Heart right ventricle (tissue), 16 donors: ENCODE measurements at places on chromosomes 4 and X.

DNA sequence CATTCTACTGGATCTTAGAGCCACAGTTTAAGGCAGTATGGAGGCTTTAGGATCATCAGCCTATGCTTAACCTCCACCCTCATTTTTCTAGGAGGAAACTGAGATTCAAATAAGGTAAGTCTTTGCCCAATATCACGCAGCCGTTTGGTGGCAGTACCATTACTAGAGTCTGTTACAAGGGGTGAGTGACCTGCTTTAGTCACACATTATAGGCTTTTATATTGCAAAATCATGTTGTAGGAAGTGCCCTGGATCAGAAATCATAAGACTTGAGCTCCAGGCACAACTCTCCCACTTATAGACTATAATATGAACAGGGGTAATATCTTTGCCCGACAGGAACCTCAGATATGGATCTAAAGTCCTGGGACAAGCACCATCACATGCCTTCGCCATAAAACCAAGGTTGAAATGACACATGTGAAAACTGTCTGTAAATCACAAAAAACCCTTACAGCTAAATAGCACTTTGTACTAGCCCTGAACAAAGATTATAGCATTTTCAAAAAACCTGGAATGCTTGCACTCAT is 19.2 kb downstream of the HPSE start:
- DNase-seq = no peak

- no peak for DNase-seq
These were observed 407.3 kb downstream of the FAT4 start for GRCh38 chr4:125722009-125722408.

DNA sequence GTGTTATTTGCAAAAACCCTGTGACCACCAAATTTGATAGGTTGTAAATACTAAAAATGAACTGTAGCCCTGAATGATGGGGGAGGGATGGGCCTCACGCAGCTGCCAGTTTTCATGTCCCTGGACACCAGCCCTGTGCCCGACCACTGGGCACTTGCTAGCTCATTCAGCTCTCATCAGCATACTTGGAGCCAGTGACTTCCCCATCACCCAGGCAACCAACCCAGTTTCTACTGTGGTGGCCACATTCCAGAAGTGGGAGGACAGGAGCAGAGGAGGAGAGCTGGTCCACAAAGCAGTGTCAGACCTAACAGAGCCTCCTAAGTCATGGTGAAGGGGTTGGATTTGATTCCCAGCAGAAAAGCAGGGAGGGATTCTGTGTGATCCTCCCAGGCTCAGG is 128.2 kb downstream of the CPEB2 start:
- DNase-seq = no peak

DNA sequence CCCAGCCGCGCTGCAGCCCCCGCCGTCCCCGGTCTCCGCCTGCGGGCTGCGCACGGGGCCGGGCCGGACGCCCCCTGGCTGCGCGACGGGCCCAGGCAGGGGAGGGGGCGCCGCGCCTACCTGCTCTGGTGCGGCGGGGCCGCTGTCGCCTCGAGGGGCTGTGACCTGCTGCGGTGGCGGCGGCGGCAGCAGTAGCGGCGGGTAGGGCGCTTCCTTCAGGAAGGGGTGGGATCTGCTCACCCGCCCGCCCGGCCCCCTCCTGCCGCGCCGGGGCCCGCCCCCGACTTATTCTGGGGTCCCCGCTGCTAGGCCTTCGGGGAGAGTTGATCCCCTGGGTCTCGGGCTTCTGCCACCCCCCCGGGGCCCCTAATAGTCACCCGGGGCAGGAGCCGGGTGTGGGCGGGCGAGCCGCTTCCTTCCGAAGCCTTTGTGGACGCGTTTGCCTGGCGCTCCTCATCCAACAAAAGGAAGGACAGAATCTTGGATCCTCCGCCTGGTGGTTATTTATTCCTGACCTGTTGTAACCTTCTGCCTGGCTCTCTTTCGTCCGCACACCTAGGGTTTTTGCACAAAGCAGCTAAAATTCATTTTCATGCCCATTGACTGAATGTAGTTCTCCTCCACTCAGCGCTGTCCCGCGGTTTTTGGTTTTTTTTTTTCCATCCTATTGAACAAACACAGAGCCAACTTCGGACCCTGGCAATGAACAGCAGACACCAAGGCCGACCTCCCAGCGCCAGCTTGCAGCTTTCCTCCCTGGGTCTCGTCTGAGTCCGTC is at the start of gene TMEM150C:
TSS of gene TMEM150C (minus strand) at position 203 of the 778 bp plus-strand sequence. CDS start 57,331 bp downstream, outside the sequence.
- peak; percentile 62 for DNase-seq

- DNase-seq = no peak
These were observed 148.2 kb downstream of the COMMD8 start for GRCh38 chr4:47315346-47315745.

- DNase-seq = no peak
These were observed 16.4 kb downstream of the CCKAR start for GRCh38 chr4:26473893-26474292.

DNA sequence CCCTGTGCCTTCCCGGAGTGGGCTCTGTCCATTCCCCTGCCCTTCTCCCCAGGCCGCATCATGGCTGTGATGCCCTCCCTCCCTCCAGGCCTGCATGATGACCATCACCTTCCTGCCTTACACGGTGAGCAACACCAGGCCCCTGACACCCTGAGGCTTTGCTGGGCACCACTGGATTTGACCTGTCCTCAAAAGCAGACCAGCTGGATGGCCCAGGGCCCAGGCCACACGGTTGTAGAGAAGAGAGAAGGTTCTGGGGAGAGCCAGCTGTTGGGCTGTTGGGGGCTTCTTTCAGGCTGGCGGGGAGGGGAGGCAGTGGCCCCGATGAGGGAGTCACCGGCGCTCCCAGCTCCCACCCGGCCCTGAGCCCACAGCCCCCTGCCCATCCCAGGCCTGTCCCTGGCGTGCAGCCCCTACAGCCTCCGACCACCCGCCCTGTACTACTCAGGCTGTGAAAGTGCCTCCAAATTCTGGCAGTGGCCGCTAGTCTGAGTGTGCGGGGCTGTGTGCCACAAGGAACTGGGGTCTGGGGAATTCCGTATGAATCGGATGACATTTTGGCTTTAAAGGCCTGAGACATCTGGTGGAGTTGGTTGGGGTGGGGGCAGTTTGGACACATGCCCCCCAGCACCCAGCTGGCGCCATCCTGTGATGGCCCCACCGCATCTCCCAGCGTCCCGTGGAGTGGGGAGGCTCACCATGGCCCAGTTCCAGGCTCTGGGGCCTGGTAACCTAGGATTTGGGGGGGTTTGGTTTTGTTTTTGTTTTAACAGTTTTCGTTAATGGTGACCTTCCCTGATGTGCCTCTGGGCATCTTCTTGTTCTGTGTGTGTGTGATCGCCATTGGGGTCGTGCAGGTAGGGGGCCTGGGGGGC is 19.6 kb downstream of the TMEM175 start:
- DNase-seq = no peak

DNA sequence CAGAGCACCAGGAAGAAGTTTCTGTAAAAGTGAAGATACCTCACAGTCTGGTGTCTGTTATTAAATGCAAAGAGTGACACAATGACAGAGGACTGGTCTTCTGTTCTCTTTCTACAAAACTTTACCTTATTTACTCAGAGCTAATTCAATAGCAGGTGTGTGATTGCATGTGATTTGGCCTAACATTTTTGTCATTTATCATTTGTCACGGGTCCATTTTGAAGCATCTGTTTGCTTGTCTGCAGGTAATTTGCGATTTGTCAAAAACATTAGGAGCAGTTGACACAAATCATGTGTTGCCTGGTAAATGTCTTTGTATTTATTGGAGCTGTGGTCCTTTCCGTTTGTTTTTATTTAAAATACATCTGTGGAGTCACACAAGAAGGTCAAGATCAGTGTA is 1232.4 kb downstream of the STIM2 start:
- no peak for DNase-seq

GRCh38 chr4:146442801-146443200 is 78.9 kb downstream of the SLC10A7 start:
- no peak for DNase-seq

GRCh38 chrX:109187473-109188168 is 294.3 kb downstream of the GUCY2F start:
- no peak for DNase-seq

DNA sequence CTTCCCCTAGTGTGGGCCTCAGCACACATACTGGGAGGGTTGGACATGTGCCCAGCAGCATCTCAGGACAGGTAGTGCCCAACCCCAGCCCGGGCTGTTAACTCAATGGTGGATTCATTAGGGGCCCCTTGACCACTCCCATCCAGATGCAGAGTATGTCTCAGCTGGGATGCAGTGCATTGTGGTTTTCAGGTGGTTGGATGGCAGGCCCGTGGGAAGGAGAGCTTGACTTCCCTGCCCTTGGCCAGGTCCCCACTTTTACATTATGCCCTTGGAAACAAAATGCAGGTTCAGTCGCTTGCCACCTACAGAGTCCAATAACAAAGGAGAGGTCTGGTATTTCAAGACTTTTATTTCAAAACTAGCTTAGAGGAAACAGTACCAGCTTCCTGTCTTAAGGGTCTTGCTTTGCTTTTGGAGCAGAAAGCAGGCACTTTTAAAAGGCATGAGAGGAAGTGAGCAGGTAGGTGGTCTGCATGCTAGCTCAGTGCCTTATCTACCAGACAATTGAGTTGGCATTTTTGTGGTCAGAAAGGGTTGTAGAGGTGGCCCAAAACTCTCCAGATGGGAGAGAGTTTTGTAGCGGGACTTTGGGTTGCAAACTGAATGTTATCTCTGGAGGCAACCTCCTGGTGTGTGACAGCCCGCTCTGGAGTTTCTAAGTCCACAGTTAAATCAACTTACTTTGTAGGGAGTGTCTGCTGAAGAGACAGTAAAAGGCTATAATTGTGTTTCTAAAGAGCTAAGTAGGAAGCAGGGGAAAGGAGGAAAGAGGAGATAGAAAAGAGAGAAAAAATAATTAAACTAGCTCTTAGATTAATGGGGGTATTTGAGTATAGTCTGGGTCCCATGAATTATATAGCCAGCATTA is 171.0 kb downstream of the GALNTL6 start:
- no peak for DNase-seq

GRCh38 chrX:77528034-77528433 is 80.8 kb downstream of the FGF16 start:
- no peak for DNase-seq

DNA sequence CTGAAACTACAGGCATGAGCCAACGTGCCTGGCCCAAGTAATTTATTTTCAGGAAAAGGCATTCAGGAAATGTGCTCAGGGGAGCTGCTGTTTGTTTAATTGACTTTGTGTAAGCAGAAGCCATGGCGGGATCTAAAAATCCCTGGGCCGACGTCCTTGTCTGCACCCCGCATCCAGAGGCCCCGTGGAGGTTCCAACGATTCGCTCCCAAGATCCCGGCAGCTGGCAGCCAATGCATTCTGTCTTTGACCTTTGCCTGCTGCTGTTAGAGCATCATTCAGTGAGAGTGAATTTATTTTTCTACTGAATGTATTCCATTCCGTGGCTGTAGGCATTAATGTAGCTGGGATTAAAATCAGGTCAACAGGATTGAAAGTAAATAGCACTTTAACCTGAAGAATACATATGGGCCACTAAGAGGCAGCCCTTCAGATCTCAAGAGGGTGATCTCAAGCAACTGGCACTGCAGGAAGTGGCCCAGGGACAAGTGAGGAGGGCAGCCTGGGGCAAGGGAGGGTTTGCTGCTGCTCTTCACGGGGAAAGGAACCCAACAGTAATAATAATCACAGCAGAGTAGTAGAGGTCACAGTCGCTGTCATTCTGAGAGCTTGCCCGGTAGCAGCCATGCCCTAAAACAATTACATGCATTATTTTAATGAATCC is 75.2 kb downstream of the PSAPL1 start:
- DNase-seq = no peak

- no peak for DNase-seq
These were observed 117.4 kb downstream of the DIPK2B start for GRCh38 chrX:45083314-45083713.

GRCh38 chr4:163048447-163048846 is 118.2 kb downstream of the NAF1 start:
- no peak for DNase-seq

GRCh38 chrX:68570598-68570997 is 71.7 kb downstream of the YIPF6 start:
- no peak for DNase-seq

DNA sequence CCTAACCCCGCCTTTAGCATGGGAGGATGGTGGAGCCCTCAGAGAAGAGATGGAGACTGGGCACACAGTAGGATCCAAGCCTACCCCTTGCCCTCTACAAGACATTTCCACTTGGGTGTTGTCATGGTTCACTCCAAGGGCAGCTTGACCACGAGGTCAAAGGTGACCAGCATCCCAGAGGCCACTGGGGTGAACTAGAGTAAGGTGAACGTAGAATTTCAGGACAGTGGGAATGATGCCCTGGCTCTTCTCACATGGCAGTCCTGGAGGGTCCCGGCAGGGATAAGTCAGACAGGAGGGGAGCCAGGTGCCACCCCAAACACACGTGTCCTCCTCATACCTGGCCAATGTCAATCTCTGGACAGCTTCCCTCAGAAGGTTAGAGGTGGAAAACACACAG is 274.2 kb upstream of the AGTR2 start:
- no peak for DNase-seq

- DNase-seq = no peak
These were observed 1.6 kb downstream of the ZAR1 start for GRCh38 chr4:48491514-48492176.

DNA sequence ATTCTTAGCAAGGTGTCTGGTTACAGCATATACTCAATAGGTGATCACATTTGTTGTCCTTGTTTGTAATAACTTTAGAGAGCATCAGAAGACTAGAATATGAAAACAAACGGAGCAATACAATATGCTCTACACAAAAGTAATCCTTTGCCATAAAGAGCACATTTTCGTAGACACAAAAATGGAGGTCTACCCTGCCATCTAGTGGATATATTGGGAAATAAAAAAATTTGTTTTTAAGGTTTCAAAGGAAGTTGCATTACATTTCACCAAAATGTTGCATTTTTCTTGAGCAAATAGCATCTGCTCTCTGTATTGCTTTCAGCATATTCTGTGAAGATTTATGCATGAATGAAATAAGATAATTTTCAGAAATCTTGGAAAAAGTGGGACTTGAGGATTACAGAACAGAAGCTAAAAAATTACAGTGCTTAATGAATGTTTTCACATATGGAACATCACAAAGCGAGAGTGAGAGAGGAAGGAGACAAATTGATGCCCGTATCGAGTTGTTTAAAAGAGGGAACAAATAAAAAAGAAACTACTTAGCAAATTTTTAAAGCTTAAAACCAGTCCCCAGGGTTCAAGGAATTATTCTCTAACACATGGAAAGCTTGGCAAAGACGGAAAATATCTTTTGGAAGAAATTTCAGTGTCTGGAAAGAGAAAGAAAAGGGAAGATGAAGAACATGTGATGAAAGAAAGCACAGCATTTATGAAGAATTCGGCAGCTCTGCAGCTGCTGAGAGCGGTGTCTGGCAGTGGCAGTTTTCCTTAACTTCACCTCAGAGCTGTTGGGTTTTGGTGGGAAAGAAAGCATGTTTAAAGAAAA is 390.1 kb downstream of the ANKRD50 start:
- DNase-seq = no peak

GRCh38 chrX:107562482-107562881 is 65.8 kb upstream of the PRPS1 start:
- no peak for DNase-seq

GRCh38 chrX:106903291-106903824 is at the start of gene RIPPLY1:
Gene RIPPLY1 (minus strand): TSS chrX:106903341. CDS start chrX:106903287, 54 bp downstream.
- no peak for DNase-seq

GRCh38 chr4:107691378-107691777 is 28.7 kb downstream of the PAPSS1 start:
- DNase-seq = no peak
